Kidney (tissue), 22 donors: ENCODE measurements at places on chromosomes 6 and 20. TPM values are rescaled to one million over a fixed set of nuclear protein-coding genes. Genes with fewer than 3 reads are reported as not detected.

The RALGAPB gene
- polyA plus RNA-seq = 9.4 TPM

The ZNF165 gene
- 3.0 TPM for polyA plus RNA-seq

The TGM3 gene
- not detected for polyA plus RNA-seq

The RUNX2 gene
- 2.3 TPM for polyA plus RNA-seq

The ANKRD66 gene
- polyA plus RNA-seq = not detected

The SCRT2 gene
- polyA plus RNA-seq = not detected

The RBBP8NL gene
- polyA plus RNA-seq = 1.5 TPM

The ULBP2 gene
- polyA plus RNA-seq = 2.5 TPM

The TSPO2 gene
- 0.88 TPM for polyA plus RNA-seq

The MYLK4 gene
- 1.1 TPM for polyA plus RNA-seq

The BTN1A1 gene
- not detected for polyA plus RNA-seq
